ENCODE measurements at places on chromosomes 1 and 21.
A peak's percentile ranks its signal among the peaks of the same experiment; 100 is the strongest.

GRCh38 chr1:24281591-24281990, 37.6 kb upstream of the GRHL3 start:
- DNase-seq: no peak

GRCh38 chr1:86862920-86863319, 51.0 kb downstream of the SELENOF start:
- DNase-seq: no peak

- no peak for DNase-seq
Measured at GRCh38 chr1:204623365-204623893, 62.1 kb downstream of the LRRN2 start.

- no peak for DNase-seq
Measured at GRCh38 chr1:105730701-105731100, 1325.8 kb upstream of the PRMT6 start.

GRCh38 chr1:154533952-154534844, 24.3 kb downstream of the UBE2Q1 start:
- DNase-seq: no peak

DNA sequence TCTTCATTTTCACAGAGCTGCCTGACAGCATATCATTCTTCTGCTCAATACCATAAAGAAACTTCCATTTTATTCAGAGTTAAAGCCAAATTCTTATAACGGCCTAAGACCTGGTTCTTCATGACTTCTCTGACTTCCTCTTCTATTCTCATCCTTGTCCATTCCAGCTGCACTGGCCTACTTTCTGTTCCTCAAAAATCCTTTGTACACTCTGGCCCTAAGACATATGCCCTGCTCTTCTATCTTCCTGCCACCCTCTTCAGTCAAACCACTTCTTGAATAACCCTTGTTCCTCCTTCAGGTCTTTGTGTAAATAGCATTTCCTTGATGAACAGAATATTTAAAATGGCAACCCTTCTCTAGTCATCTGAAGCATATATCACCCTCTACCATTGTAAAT, 1338.7 kb upstream of the ADGRL2 start:
- no peak for DNase-seq

DNA sequence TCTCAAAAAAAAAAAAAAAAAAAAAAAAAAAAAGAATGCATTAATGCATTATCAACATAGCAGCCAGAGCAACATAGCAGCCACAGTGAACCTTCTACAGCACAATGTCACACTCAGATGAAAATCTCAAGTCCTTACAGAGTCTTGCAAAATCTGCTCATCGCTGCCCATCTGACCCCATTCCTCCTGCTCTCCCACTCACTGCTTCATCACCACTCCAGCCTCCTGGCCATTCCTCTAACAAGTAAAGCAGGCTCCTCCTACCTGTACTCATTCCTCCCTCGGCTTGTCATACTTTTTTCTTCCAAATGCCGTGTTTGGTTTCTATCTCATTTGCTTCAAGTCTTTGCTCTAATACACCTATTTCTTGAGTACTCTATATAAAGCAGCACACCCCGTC, 29.5 kb downstream of the BRINP2 start:
- no peak for DNase-seq

DNA sequence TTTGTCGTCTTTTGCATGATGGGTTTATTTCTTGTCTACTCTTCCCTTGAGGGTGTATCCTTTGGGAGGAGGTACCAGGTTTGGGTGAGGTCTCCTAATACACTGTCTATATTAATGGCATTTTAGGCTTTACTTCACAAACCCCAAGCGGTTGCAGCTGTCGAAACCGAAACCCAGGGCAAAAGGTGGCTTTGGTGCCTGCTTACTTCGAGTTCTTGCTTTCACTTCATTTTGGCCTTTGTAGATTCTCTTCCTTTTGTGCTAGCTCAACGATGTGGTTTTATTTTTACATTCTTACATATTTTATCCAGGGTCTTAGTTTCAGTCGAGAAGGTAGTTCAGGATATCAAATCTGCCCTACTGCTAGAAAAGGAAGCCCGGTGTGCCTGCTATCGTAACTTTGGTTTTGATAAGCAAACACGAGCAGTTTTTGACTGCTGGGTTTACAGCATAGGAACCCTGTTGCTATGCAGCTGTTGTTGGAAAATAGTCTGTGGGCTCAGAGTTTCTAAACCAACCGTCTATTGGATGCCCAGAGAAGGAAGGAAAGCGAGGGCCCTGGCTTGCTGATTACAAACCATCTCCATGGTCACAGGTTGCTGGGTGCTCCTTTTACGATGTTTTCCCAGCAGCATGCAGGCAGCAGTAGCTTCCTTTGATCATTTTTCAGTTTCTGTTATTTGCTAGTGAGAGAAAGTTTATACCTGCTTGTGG, 9.8 kb upstream of the TSPAN2 start:
- DNase-seq: peak; percentile 53

DNA sequence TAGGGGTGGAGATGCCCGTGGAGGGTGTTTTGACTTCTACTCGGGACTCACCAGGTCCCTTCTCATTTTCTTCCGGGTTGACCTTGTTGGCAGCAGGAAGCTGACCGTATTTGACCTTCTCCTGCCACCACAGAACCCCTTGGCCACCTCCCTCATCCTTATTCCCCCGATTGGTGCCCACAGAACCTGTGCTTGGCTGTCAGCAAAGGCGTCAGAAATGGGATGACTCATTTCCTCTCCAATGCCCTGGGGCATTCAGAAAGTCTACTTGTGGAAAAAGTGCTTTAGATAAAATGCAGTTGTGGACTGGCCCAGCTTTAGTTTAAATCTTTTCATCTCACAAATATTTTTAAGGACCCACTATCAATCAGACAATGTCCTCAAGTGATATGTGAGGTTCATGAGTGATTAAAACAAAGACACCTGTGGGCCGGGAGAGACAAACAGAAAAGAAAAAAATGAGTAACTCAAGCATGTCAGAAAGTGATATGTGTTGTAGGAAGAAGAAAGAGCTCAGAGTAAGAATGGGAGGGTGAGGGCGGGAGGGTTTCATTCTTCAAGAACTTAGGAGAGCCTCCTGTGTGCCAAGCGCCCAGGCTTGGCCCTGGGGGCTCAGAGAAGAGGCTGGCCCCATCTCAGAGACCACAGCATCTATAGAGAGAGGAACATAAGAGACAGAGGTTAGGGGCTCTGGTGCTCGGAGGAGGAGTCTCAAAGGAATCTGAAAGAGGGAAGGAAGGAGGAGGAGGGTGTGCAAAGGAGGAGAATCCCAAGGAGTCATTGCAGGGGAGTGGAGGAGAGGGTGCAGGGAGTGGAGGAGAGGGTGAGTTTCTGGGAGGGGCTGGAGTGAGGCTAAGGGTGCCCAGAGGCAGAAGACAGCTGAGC, 221.6 kb upstream of the VAMP3 start:
- DNase-seq: no peak

GRCh38 chr1:147201276-147201675, 23.9 kb downstream of the FMO5 start:
- no peak for DNase-seq

DNA sequence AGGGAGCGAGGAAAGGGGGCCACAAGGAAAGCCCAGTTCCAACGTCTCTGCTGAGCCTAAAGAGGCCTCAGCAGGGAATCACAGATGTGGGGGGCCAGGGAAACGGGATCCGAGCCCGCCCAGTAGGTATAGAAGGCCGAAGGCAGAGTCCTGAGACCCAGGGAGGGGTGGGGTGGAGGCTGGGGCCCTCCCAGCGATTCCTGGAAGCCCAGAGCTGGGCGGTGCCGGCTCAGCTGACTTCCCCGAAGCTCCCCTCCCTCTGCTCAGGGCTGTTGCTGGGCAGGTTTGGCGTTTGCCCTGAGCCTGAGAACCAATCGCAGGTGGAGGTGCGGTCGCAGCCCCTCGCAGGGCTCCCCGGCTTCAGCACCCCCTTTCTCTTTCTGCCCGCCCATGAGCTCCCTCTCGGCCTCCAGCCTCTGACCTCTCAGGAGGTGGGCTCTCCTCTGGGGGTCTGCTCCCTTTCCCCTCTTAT, 12.8 kb downstream of the ADAMTSL4 start:
- peak; percentile 87 for DNase-seq

DNA sequence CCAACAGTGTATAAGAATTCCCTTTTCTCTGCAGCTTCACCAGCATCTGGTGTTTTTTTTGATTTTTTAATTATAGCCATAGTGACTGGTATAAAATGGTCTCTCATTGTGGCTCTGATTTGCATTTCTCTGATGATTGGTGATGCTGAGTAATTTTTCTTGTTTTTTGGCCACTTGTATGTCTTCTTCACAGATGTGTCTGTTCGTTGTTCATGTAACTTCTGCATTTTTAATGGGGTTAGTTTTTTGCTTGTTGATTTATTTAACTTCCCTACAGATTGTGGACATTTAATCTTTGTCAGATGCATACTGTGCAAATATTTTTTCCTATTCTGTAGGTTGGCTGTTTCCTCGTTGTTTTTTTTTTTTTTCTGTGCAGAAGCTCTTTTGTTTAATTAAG, 20.5 kb upstream of the OR2L5 start:
- no peak for DNase-seq

DNA sequence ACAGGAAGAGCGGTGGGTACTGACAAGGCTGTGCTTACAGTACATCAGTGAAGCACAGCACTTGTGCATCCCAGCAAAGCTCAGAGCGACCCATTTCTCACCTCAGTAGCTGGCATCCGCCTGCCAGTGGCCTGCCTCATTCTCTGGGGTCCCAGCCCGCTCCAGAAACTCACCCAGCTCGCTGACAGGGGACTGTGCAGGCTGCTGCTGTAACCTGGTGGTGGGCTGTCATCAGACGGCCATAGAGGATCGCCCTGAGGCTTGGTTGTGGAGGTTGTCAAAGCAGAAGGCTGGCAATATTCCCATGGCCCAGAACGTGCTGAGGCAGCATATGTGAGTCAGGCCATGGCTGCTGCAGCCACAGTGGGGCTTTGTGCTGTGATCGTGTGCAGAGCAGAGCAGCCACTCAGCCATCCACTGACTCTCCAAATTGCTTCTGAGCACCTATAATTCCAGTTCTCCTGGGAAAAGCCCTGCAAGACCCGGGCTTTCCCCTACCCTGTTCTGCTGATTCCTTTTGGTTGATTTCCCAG, 13.6 kb upstream of the GPR137B start:
- DNase-seq: no peak

DNA sequence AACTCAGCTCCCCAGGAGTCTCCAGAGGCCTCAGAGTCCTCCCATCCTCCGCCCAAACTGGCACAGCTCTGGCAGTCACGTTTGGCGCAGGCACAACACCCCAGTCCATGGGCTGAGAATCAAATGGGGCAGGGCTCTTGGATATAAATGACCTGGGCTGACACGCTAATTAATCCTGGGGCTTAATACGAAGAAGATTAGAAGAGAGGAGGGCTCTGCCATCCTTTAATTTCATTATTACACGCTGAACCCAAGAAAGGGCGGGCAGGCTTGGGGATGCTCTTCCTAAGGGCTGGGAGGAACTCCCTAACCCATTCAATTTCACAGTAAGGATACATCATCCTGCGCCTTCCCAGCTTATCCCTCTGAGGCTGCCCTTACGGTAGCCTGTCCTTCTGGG, 2.4 kb downstream of the GRIK3 start:
- DNase-seq: no peak

- no peak for DNase-seq
Measured at GRCh38 chr1:205041998-205042910, 758 bp upstream of the CNTN2 start.

DNA sequence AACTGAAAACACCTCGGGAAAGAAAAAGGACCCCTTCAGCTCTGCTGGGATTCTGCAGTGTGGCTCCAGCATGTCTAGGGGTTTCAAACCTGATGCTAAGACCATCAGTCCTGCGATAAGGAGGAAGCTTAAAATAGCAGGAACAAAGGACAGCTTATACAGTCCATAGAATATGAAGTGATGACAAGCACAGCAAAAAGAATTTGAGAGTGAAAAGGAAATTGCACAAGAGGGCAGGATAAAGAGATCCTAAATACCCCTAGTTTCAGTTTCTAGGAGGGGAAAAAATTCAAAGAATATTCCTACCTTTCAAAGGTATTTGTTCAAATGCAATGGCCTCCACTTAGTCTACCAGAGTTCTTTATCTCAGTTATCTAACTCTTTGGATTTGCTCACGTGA, 171.4 kb downstream of the TGFB2 start:
- no peak for DNase-seq

DNA sequence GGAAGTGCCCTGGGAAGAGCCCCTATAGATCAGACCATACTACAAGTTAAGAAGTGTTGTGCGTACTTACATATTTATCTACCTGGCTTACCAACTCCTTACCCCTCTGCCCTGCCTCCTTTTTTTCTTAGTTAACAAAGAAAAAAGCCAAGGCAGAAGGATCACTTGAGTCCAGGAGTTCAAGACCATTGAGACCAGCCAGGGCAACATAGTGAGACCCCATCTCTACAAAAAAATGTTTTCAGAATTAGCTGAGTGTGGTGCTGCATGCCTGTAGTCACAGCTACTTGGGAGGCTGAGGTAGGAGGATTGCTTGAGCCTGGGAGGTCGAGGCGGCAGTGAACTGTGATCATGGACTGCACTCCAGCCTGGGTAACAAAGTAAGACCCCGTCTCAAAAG, 1.9 kb downstream of the ZBTB8B start:
- no peak for DNase-seq

GRCh38 chr1:36638268-36638667, 155.6 kb upstream of the CSF3R start:
- DNase-seq: no peak

- no peak for DNase-seq
Measured at GRCh38 chr1:36847761-36848160, 186.6 kb downstream of the GRIK3 start.

DNA sequence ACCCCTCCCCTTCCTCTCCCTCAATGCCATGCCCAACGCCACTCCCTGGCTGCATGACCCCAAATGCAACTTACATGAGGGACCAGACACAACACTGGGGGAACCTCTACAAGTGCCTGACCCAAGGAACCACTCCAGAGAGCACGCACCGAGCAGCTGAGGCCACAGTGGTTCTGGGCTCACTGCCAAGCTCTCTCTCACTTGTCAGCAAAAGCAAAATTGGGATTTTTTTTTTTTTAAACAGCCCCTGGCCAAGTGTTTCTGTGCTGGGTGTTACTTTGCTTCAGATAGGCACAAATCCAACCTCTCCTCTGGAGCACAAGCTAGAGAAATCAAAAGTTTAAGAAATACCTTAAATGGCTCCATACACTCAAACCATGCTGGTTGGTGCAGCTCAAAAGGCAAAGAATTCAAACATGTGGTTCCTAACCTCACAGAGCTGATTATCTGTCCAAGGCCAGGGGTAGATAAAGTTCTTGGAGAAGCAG, 363.0 kb downstream of the SETD4 start:
- no peak for DNase-seq

GRCh38 chr1:25107643-25108010, 124.7 kb downstream of the SYF2 start:
- no peak for DNase-seq

- DNase-seq: no peak
Measured at GRCh38 chr1:168135921-168136708, 615 bp downstream of the GPR161 start.
